ENCODE measurements at places on chromosomes 4 and X. TPM values are rescaled to one million over a fixed set of nuclear protein-coding genes. Genes with fewer than 3 reads are reported as not detected.

Gene CSAG3
- total RNA-seq = not detected

GRCh38 chr4:37805091-37805490 is 21.4 kb upstream of the PGM2 start:
- ATAC-seq = no peak

Gene FGA
- total RNA-seq = 0.53 TPM

- no peak for ATAC-seq
Observed at GRCh38 chrX:989959-990510, 222.4 kb downstream of the CRLF2 start.

DNA sequence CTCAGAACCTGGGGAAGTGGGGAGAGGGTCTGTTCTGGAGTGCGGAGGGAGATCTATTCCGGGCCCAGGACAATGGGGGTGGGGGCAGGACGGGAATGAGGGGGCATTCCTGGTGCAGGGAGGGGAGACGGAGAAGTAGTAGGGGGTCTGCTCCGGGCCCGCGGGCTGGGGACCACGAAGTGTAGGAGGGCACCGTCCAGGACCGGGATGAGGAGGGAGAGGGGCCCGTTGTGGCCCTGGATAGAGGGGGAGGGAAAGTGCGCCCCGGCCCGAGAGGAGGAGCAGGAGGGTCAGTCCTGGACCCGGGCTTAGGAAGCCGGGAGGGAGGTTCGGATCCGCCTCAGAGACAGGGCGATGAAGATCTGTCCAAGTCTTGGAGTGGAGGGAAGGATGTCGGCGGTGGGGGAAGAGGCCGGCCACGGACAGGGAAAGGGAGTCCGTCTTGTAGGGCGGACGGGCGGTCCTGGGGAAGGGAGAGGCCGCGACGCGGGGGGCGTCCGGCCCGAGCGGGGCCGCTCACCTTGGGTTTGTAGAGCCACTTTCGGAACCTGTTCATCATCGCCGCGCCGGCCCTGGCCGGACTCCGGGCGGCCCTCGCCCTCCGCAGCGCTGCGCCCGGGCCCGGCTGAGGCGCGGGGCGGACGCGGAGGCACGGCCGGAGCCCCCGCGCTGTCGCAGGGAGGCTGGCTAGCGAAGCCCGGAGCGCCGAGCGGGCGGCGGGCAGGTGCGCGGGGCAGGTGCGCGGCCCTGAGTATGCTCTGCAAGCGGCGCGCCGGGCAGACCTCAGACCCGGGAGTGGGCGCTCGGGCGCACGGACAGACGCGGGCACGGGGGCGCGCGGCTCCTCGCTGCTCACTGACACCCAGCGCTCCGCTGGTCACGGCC is at the start of gene ZFYVE28:
Gene ZFYVE28 (minus strand): TSS at position 881 of the 885 bp plus-strand sequence. CDS start 322 bp downstream, at position 559.
- peak; percentile 0 for ATAC-seq

GRCh38 chr4:29259556-29259955 is 1460.6 kb upstream of the PCDH7 start:
- ATAC-seq = no peak
